ENCODE measurements at places on chromosomes 2 and 18. TPM values are rescaled to one million over a fixed set of nuclear protein-coding genes. Genes with fewer than 3 reads are reported as not detected.
A peak's percentile ranks its signal among the peaks of the same experiment; 100 is the strongest.

PRSS56 gene
- not detected for total RNA-seq

LYPD6B gene
- not detected for total RNA-seq

TRIM54 gene
- 0.11 TPM for total RNA-seq

LRRTM1 gene
- total RNA-seq: not detected

MCFD2 gene
- 40.5 TPM for total RNA-seq

DNA sequence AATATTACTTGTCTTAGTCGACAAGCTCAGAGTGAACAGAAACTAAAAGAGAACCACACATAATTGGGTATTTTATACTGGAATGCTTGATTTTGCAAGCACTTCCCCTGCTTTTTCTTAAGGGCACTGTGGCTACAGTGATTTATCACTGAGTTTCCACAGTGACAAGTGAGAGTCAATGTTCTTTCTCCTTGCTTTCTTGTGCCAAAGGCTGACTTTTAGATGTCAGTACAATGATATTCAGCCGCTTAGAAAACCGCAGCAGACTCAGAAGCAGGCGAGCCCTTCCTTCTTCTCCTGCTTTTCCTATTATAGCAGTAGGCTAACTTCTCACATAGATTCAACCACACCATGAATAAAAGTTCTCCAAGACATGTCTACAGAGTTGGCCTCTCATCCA is 1603.6 kb upstream of the NXPH2 start:
- no peaks in the 10 kb centered on the region for H3K4me1 ChIP-seq
- H3K27ac ChIP-seq: no peak overlapping the region
- no peaks in the 10 kb centered on the region for H3K36me3 ChIP-seq
- no peak overlapping the region for H3K4me3 ChIP-seq
- no peaks in the 10 kb centered on the region for H3K27me3 ChIP-seq

DNA sequence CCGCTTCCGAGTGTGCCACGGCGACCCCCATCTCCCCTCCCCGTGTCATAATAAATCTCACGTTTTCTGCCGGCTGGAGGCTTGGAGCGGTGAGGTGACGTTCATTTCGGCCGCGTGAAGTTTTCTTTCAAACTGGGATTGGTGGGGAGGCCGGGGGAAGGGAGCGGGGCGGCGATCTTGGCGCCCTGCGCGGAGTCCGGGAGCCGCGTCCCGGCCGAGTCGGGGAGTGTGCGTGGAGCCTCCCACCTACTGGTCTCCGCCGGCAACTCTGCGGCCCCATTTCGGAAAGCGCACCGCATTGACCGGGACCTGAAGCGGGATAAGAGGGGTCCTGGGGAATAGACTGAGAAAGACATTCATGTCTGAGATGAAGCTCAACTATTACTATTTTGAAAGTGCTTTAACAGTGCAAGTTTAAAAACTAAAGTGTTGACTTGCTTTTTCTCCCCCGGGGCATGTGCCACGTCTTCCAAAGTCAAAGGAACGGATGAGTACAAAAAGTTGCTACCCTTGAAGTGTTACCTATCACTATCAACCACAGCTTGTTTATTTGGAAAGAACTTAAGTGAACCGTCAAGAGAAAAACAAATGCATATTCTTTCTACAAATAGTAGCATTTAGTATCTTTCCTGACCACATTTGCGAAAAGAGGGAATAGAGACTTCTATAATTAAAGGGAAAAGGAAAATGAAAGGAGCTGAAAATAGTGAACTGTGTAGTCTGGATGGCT is 818 bp upstream of the IKZF2 start:
- H3K27me3 ChIP-seq: peaks cover 32% of the 10 kb centered on the region
- peak overlapping the region; percentile 77 for H3K27ac ChIP-seq
- peaks cover 39% of the 10 kb centered on the region for H3K4me1 ChIP-seq
- peak overlapping the region; percentile 88 for H3K4me3 ChIP-seq

DNA sequence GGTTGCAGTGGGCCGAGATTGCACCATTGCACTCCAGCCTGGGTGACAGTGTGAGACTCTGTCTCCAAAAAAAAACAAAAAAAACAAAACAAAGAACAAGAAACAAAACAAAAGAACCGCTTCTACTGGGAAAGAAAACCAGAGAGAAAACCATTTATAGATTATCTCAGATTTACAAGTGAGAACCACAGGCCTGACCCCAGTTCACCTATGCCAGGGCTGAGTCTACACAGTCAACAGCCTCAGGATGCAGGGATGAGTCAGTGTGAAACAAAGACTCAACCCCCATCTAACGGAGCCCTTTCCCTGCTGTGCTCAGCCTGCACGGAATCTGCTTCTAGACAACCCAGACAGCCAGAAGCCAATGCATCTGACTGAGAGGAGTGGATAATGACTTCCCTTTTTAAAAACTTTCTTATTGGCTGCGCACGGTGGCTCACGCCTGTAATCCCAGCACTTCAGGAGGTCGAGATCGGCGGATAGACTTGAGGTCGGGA is 25.5 kb upstream of the YWHAQ start:
- peak overlapping the region; percentile 26 for H3K4me3 ChIP-seq
- DNase-seq: peak; percentile 86
- H3K27me3 ChIP-seq: peaks cover 10% of the 10 kb centered on the region
- H3K4me1 ChIP-seq: peaks cover 37% of the 10 kb centered on the region
- peak overlapping the region; percentile 89 for H3K27ac ChIP-seq

- H3K27me3 ChIP-seq: no peaks in the 10 kb centered on the region
- H3K4me1 ChIP-seq: no peaks in the 10 kb centered on the region
- no peaks in the 10 kb centered on the region for H3K36me3 ChIP-seq
- no peak for DNase-seq
Observed at GRCh38 chr2:229388731-229389130, 117.6 kb upstream of the PID1 start.

- no peak overlapping the region for H3K27ac ChIP-seq
- no peaks in the 10 kb centered on the region for H3K4me1 ChIP-seq
- H3K36me3 ChIP-seq: no peaks in the 10 kb centered on the region
Observed at GRCh38 chr18:26745288-26746181, 120.0 kb downstream of the AQP4 start.

DNA sequence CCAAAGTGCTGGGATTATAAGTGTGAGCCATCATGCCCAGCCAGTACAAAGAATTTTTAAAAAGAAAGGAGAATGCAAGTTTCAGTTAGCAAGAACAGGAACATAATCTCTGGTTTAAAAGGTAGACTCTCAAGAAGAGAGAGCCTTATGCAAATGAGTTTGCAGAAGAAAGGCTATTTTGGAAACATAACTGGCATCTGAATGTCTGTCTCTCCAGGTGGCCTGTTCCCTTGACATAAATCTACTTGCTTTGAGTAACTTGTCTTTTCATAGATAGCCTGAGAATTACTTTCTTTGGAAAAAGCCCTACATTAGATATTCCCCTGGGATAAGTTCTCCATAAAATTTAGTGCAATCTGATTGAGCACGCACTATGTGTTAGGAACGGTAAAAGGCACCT is 109.6 kb downstream of the ICOS start:
- H3K4me1 ChIP-seq: peaks cover 36% of the 10 kb centered on the region
- H3K27ac ChIP-seq: no peak overlapping the region
- no peak for DNase-seq
- H3K4me3 ChIP-seq: no peak overlapping the region

DNA sequence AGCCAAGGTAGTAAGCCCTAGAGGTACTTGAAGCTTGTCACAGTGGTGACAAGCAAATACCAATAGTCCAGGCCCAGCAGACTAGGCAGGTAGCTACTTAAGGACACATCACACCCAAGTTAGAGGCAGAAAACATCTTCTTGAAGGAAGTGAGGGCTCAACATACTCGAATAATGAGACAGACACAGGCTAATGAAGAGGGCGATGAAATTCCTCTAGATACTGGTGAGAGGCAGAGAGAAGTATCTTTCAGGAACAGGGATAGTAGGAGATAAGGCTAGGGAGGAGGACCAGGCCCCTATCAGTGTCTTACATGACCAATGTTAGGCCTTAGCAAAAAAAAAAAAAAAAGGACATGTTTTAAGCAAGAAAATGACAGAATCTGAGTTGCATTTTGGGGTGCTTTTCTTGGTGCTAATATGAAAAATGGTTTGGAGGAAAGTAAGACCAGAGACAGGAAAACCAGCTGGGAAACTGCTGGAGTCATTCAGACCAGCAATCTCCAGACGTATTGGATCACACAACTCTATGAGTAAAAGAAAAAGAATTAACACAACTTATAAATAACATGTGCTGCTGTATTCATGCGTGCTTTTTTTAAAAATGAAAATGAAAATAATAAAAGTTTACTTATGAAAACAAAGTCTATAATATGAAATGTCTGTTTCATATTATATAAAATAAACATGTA is 37.7 kb downstream of the COBLL1 start:
- no peaks in the 10 kb centered on the region for H3K27me3 ChIP-seq
- no peak for DNase-seq
- no peak overlapping the region for H3K4me3 ChIP-seq
- H3K27ac ChIP-seq: no peak overlapping the region
- H3K4me1 ChIP-seq: no peaks in the 10 kb centered on the region

GRCh38 chr2:80322311-80322920 is 17.9 kb upstream of the LRRTM1 start:
- no peak overlapping the region for H3K27ac ChIP-seq
- DNase-seq: no peak

- no peak for DNase-seq
- no peaks in the 10 kb centered on the region for H3K36me3 ChIP-seq
- H3K27ac ChIP-seq: no peak overlapping the region
- no peak overlapping the region for H3K4me3 ChIP-seq
Observed at GRCh38 chr2:172230332-172230888, 127.7 kb upstream of the DLX2 start.

GRCh38 chr18:63249771-63250170 is 69.8 kb downstream of the BCL2 start:
- H3K4me1 ChIP-seq: peaks cover 50% of the 10 kb centered on the region
- DNase-seq: no peak
- no peaks in the 10 kb centered on the region for H3K27me3 ChIP-seq
- H3K27ac ChIP-seq: peak overlapping the region; percentile 73

- H3K27me3 ChIP-seq: peaks cover 2% of the 10 kb centered on the region
- H3K27ac ChIP-seq: no peak overlapping the region
- peaks cover 10% of the 10 kb centered on the region for H3K4me1 ChIP-seq
Observed at GRCh38 chr2:136230464-136230863, 112.5 kb upstream of the CXCR4 start.

GRCh38 chr2:46735730-46736493 is 179.7 kb downstream of the MCFD2 start:
- H3K27me3 ChIP-seq: no peaks in the 10 kb centered on the region
- DNase-seq: no peak
- peaks cover 29% of the 10 kb centered on the region for H3K4me1 ChIP-seq
- H3K4me3 ChIP-seq: no peak overlapping the region
- H3K36me3 ChIP-seq: peaks cover 12% of the 10 kb centered on the region

- no peaks in the 10 kb centered on the region for H3K4me1 ChIP-seq
- H3K27ac ChIP-seq: no peak overlapping the region
- no peaks in the 10 kb centered on the region for H3K36me3 ChIP-seq
- DNase-seq: no peak
- H3K4me3 ChIP-seq: no peak overlapping the region
- H3K27me3 ChIP-seq: peaks cover 11% of the 10 kb centered on the region
Observed at GRCh38 chr18:48072428-48073204, 142.2 kb upstream of the SMAD2 start.

DNA sequence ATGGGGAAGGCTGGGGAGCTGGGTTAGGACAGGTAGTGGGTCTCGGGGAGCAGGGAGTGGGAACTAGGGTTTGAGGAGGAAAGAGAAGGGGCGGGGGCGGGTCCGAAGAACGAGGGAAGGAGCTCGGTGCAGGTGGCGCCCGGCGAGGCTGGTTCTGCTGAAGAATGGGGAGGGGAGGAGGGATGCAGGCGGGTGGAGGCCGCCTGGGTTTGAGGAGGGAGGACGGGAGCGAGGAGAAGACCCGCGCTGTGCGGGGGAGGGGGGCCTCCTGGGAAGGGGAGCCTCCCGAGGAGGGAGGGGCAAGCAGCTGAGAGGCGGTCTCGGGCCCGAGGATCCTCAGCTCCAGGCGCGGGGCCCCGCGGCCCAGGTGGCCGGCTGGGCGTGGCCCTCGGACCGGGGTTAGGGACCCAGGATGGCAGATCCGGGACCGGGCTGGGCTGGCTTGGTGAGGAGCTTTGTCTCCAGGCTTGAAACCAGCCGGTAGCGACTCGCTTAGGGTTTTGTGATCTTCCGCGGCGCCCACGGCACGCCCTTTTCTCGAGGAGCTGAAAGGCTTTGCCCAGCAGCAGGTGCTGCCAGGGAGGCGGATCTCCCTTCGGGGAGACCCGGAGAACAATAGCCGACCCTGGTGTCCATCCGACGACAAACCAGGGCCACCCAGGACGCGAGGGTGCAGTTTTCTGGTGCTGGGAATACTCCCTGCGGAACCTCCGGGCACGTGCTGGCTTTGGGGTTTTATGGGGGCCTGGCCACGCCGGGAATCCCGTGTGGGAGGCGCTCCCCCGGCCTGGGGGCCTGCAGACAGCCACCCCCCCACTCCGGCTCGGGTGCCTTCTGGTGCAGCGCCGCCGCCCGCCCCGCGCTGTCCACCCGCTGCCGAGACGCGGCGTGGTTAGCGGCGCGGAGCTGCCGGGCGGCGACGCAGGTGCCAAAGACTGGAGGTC is 1.4 kb downstream of the DPYSL5 start:
- H3K27ac ChIP-seq: no peak overlapping the region
- peak overlapping the region; percentile 44 for H3K4me3 ChIP-seq
- H3K27me3 ChIP-seq: peaks cover 50% of the 10 kb centered on the region
- DNase-seq: peak; percentile 28

GRCh38 chr2:109663721-109664120 is 49.6 kb downstream of the SOWAHC start:
- no peak overlapping the region for H3K27ac ChIP-seq
- H3K36me3 ChIP-seq: no peaks in the 10 kb centered on the region
- no peaks in the 10 kb centered on the region for H3K4me1 ChIP-seq
- DNase-seq: no peak
- H3K4me3 ChIP-seq: no peak overlapping the region

DNA sequence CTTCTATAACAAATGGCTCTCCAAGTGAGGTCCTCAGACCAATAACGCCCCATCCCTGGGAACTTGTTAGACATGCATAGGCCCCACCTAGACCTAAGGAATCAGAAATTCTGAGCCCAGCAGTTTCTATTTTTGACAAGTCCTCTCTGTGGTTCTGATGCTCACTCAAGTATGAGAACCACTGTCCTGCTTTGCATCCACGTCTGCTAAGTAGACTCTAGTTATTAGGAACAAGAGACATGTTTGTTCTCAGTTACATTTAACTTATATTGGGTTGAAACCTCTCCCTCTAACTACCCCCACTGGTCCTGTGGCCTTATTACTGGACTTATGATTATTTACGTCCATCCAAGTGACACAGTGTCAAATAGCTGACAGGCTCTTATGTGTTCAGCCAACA is 70.3 kb downstream of the TMEM17 start:
- no peaks in the 10 kb centered on the region for H3K36me3 ChIP-seq
- H3K27me3 ChIP-seq: no peaks in the 10 kb centered on the region
- no peak overlapping the region for H3K4me3 ChIP-seq
- no peaks in the 10 kb centered on the region for H3K4me1 ChIP-seq
- no peak for DNase-seq
